ENCODE measurements at places on chromosomes 16 and 17.
A peak's percentile ranks its signal among the peaks of the same experiment; 100 is the strongest.

- DNase-seq: no peak
Measured at GRCh38 chr17:65417406-65418221, 143.8 kb downstream of the AXIN2 start.

- no peak for DNase-seq
Measured at GRCh38 chr17:15340966-15341365, 431 bp downstream of the TEKT3 start.

GRCh38 chr16:46555951-46556350 lies 65.2 kb downstream of the SHCBP1 start:
- no peak for DNase-seq

DNA sequence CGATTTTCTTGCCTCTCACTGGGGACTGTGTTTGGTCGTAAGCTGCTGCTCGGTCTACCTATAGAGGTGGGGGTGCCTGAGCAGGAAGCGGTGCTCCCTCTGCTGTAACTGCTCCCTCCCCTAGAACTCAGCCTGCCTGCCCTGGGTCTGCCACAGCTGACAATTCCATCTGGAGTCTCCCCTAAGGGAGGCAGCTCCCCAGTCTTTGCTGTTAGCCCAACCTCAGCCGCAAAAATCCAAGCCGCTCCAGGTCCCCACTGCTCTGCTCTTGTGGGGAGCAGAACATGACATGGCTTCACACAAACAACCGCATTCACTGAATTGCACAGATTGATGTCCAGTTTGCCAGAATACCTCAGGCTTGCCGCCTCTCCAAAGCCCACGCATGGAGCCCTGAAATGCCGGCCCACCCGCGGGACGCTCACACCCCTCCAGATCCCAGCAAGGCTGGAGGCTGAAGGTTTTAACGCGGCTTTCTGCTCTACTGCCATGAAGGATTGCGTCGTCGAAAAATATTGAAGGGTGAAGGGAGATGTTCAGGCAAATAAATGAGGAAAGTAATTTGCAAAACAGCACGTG lies 221.5 kb upstream of the FOXF1 start:
- DNase-seq: no peak

GRCh38 chr17:60422162-60422665 lies at the start of gene CHCT1:
CHCT1 (plus strand) TSS chr17:60422489; CDS start chr17:60422593, 104 bp downstream.
- DNase-seq: no peak

- peak; percentile 28 for DNase-seq
Measured at GRCh38 chr17:31541559-31541958, 150.1 kb downstream of the RAB11FIP4 start.

DNA sequence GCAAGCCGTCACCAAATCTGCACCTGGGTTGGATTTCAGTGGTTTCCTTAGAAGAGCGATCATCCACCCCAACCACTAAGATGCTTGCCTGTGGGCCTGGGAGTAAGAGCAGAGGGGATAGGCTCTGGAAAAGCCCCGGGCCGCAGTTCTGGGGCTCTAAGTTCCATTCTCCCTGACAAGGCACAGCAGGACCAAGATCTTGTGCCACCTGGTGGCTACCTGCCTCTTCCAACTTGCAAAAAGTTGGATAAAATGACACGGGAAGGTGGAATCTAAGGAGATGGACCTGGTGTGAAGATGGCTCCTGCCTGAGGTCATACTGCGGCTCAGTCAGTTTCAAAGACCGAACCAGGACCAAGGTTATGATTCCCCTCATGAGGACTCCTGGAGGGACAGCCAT lies 42.3 kb downstream of the ABCC12 start:
- DNase-seq: no peak

GRCh38 chr17:28573040-28573380 lies 1.7 kb upstream of the PIGS start:
- DNase-seq: no peak

GRCh38 chr16:19846436-19846835 lies 38.2 kb downstream of the GPRC5B start:
- no peak for DNase-seq

DNA sequence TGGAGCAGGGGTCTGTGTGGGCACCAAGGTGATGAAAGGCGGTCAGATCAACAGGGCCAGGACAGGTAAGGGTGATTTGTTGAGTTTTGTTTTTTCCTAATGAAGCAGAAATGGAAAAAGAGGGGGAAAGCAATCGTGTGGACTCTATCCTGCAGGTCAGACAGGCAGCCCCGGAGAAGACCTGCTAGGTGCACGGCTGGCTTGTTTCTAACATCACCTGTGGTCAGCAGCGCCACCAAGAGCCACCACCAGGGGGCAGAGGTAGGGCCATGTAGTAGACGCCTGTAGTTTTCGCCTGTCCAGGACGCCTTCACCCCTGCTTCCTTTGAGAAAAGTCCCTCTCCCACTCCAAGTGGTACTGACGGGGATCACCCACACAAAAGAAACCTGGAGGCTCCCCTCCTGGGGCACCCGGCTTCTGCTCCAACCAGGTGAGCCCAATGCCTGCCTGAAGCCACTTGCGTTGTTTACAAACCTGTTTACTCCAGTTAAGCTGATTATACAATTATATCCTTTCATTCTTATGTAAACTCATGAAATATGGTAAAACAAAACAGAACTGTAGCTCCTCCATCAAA lies 54.2 kb upstream of the SEC14L1 start:
- peak; percentile 94 for DNase-seq

GRCh38 chr16:3063625-3064386 lies 1.6 kb upstream of the IL32 start:
- no peak for DNase-seq

GRCh38 chr17:7838090-7839075 lies 4.4 kb downstream of the KDM6B start:
- DNase-seq: peak; percentile 78

GRCh38 chr16:1300664-1301476 lies 8.6 kb upstream of the UBE2I start:
- DNase-seq: peak; percentile 34

- DNase-seq: no peak
Measured at GRCh38 chr16:23008041-23008440, 141.2 kb downstream of the USP31 start.

DNA sequence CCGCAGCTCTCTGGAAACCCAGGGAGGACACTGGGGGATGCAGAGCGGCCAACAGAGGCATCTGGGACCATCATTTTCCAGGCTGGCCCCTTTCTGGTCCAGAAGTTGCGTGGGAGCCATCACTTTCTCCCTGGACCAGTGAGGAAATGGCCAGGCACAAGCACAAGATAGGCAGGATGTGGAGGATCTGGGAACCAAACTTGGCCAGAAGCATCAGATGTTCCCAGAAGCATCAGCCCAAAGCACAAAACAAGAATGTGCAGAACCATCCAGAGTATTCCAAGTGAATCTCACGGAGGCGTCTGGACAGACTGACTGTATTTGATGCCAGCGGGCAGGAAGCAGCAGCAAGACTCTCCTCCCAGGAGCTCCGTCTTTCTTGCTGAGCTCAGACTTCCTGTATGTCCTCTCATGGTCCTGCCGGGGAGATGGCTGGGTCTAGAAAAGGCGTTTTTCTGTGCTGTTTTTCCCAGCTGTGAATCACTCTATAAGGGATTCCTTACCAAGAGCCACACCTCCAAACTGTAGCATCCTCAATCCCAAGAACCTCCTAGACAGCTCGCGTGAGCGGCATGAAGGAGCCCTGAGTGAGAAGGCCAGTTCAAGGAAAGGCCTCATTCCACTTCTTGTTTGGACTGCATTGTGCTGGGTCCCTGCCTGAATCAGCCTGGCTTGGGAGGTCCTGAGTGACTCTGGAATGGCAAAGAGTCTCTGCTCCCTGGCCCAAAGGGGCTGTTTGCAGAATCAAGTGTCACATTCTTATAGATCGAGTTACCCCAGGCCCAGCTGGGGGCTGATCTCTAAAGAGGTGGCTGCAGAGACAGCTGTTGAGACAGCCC lies 49.5 kb upstream of the MTSS2 start:
- DNase-seq: no peak

DNA sequence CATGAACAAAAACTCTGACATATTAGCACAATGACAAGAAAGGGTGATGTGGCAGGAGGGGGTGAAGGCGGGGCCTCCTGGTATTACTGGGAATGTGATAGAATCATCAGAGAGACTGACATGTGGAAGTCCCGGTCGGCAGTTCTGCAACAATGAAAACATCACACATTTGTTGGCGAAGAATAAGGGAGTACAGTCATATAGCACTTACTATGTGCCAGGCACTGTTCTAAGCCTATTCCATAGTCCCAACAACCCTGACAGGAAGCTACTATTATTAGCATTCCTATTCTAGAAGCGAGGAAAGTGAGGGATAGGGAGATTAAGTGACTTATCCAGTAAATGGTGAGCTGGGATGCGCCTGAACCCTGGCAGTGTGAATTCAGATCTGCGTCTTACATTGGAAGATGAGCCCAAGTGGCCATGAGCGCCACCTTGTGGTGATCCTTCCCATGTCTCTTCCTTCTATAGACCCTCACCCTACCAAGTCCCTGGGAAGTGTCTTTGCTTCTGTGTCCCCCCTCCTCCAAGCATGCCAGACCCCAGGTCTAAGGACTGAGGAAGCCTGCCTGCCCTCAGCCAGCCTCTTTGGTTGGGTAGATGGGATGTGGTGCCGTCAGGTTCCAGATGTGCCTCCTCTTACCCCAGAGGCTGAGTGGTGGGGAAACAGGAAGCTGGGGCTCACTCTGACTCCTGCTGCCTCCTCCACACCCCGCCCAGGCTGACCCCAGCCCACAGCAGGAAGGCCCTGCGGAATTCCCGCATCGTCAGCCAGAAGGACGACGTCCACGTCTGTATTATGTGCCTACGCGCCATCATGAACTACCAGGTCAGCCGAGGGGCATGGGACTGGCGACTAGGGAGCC lies 14.0 kb downstream of the FMNL1 start:
- DNase-seq: peak; percentile 60

- DNase-seq: no peak
Measured at GRCh38 chr17:29049541-29050145, 6.7 kb downstream of the PIPOX start.

GRCh38 chr17:47813512-47814031 lies 8.0 kb downstream of the OSBPL7 start:
- no peak for DNase-seq

DNA sequence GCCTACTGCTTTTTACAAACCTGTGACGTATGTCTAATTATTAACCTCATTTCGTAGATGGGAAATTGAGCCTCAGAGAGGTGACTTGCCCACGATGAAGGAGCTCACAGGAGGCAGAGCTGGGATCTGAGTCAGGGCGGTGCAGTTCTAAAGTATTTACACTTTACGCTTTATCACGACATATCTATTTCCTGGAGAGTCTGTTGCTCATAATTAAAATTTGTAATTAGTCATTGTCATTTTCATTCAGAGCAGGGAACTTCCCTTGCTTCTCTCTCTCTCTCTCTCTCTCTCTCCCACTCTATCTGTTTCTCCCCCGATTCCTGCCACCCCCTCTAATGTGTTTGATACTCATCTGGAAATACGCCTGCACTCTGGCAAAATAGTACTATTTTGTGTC lies 5.9 kb downstream of the SLC5A11 start:
- DNase-seq: no peak

Measured in cerebellar cortex (tissue), 1 donor.